ENCODE measurements at places on chromosomes 1 and 21.

GRCh38 chr1:236602171-236602570 is 2.1 kb downstream of the HEATR1 start:
- no peak for DNase-seq

DNA sequence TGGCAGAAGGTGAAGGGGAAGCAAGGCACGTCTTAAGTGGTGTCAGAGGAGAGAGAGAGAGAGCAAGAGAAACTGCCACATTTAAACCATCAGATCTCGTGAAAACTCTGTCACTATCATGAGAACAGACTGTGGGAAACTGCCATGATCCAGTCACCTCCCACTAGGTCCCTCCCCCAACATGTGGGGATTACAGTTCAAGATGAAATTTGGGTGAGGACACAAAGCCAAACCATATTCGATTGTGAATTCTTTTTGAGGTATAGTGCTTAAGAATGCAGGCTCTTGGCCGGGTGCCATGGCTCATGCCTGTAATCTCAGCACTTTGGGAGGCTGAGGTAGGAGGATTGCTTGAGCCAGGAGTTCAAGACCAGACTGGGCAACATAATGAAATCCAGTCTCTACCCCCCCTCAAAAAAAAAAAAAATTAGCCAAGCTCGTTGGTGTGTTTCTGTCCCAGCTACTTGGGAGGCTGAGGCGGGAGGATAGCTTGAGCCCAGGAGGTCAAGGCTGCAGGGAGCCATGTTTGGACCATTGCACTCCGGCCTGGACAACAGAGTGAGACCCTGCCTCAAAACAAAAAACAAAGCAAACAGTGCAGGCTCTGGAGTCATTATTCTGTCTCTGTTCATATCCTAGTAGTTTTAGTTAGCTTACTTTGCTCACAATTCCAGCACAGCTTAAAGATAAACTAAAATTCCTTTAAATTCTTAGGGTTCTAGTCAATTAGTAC is 6.0 kb downstream of the ZCCHC17 start:
- DNase-seq = no peak

DNA sequence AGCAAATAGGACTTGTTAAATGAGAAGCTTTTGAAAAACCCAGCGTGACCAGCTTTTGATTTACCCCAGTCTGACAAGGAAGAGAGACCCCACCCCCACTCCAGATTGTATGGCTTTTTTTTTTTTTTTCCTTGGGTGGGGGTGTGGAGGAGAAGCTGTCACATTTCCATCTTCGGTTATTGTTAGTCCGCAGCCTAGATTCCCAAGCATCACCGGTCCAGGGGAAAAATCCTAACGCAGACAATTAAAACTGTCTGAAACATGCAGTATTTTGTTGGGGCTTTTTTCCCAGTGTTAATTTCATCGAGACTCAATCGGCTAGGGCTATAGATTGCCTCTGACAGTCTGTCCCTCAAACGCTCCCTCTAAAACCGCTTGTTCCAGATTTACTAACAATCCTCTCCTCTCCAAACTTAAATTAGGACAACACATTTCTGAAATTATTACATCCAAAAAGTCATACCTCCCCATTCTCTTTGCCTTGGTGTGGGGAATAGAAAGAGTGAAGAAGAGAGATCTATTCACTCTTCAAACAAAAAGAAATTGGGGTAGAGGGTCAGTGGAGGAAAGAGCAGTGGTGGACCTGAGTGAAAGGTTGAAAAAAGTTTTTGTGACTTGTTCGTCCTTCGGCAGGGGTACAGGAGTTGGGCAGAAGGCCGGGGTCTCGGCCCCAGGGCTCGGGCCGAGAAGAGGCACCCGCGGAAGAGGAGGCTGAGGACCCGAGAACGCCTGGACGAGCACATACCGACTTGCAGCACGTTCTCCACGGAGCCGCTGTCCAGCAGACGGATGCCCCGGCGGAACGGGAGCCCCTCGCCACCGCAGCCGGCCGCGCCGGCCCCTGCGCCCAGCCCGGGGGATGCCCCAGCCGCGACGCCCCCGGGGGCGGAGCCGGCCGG is 1.1 kb downstream of the ZSWIM5 start:
- DNase-seq = no peak

DNA sequence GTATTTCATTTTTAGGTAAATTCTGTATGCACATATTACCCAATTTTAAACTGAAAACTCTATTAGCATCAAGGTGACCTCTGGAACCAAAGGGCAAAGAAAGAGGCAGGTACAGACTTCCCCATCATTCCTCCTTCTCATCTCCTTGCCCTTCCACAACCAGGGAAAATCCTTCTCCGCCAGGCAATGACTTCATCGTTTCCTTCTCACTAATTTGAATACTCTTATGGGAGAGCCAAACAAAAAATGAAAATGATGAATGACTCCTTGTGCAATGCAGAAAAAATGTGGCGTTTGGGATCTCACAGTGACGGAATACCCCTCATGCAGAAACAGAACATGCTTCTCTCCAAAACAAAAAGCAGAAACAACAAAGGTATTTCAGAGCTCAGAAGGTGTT is 83.7 kb downstream of the HLCS start:
- no peak for DNase-seq

GRCh38 chr1:3242408-3243260 is 173.6 kb downstream of the PRDM16 start:
- no peak for DNase-seq

GRCh38 chr1:23810818-23811540 is 10.4 kb upstream of the GALE start:
- no peak for DNase-seq

GRCh38 chr1:3266870-3267549 is 187.5 kb upstream of the ARHGEF16 start:
- no peak for DNase-seq

GRCh38 chr1:18109756-18110597 is 2.4 kb downstream of the IGSF21 start:
- no peak for DNase-seq

GRCh38 chr1:174535207-174535606 is 87.4 kb downstream of the GPR52 start:
- DNase-seq = no peak

DNA sequence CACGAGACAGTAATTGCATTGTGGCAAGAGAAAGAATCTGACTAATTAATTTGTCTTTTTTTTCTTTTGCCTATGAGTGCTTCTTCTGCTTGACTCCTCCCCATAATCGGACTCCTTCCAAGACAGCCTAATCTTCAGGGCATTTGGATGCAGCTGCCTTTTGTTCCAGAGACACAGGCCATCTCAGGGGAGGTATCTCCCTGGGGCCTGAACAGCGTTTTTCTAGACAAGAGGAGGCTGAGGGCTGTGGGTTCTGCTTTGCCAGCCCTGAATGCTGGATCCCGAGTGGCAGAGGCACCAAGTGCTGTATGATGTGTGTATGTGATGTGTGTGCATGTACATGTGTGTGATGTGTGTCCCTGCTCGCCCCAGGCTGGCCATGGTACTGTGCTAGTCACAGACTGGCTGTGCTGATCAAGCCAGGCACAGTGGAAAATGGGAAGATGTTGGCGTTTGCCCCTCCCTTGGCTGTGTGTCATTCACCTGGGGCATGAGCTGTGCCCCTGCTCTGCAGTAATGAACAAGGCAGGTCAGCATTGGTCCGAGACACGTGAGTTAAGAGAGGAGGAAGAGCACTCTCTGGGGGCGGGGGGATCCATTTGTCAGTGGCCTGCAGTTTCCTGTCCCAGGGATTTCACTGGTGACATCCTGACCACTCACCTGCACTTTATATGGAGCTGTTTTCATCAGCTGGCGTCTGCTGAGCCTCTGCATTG is 77.2 kb downstream of the ADARB1 start:
- no peak for DNase-seq
